IPS-NIHi11 (cell line): ENCODE measurements at places on chromosomes 2 and 18.
A peak's percentile ranks its signal among the peaks of the same experiment; 100 is the strongest.

- no peak for DNase-seq
These were observed 23.8 kb upstream of the TEX44 start for GRCh38 chr2:231568785-231569435.

DNA sequence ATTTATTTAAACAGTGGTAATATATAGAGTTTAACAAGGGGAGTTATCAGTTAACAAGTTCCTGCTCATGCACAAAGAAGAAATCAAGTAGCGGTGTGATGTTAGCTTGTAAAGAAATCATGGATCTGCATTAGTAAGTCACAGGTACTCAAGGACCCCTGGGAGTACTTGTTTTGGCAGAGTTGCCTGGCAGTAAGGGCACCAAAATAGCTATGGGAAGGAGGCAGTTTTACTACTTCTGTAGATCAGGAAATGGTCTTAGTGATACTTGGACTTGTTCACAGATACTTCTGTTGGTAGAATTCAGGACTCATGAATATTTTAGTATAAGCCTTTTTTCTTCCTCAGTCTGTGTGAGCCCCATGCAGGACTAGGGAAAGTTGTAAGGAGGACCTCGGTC, 107.3 kb upstream of the IL1R2 start:
- DNase-seq: no peak

- no peak for DNase-seq
These were observed 92.1 kb downstream of the DYM start for GRCh38 chr18:49368161-49368875.

DNA sequence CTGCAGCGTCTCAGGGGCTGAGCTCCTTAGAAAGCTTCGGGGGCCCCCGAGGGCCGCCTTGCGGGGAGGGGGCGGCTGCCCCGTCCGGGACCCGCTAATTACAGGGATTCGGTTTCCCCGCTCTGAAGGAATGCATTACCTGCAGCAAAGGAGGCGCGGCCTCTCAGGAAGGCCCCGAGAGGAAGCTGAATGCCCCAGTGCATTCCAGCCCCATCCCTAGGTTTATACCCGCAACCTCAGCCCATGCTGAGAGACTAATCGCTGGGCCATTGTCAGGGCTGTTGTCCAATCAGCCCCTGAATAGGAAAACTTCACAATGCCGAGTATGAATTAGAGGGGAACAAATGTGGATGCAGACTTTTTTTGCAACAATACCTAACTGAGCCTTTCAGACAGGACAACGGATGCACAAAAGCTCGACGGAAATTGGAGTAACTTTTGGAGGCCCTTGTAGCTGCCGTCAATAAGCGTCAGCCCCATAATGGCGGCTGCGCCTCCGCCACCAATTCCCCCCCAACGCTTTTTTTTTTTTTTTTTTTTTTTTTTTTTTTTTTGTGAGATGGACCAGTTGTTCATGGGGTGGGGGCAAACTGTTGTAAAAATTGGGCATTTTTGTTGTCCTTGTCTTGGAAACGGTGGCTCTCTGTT, 138.6 kb upstream of the SIX3 start:
- peak; percentile 84 for DNase-seq

DNA sequence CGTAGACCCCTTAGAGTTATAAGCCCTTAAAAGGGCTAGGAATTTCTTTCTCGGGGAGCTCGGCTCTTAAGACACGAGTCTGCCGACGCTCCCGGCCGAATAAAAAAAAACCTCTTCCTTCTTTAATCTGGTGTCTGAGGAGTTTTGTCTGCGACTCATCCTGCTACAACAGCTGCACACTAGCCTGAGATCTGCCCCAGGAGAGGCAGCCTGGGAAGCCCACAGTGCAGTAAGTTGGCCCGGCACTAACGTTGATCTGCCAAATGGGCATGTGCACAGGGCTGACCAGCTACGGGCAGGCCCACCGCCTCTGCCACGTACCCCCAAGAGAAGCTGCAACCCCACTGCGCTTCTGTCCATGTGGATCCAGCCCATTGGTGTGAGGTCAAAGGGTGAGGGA, 8.4 kb upstream of the LIMS2 start:
- DNase-seq: no peak
